ENCODE measurements at places on chromosomes 2 and 18. TPM values are rescaled to one million over a fixed set of nuclear protein-coding genes. Genes with fewer than 3 reads are reported as not detected.

GRCh38 chr2:5520463-5520972 is 171.7 kb upstream of the SOX11 start:
- ATAC-seq = no peak

DNA sequence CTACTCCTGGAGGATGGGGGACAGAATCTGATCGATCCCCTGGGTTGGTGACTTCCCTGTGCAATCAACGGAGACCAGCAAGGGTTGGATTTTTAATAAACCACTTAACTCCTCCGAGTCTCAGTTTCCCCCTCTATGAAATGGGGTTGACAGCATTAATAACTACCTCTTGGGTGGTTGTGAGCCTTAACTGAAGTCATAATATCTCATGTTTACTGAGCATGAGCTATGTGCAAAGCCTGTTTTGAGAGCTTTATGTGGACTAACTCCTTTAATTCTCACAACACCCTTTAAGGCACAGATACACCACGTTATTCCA is 844 bp downstream of the PROC start:
- ATAC-seq = no peak

- ATAC-seq = peak; percentile 84
Measured at GRCh38 chr18:70382017-70382416, 93.2 kb downstream of the SOCS6 start.

GRCh38 chr18:79540161-79540903 is 139.3 kb upstream of the CTDP1 start:
- peak; percentile 90 for ATAC-seq

GRCh38 chr2:20076757-20077156 is 25.3 kb upstream of the LAPTM4A start:
- no peak for ATAC-seq

DNA sequence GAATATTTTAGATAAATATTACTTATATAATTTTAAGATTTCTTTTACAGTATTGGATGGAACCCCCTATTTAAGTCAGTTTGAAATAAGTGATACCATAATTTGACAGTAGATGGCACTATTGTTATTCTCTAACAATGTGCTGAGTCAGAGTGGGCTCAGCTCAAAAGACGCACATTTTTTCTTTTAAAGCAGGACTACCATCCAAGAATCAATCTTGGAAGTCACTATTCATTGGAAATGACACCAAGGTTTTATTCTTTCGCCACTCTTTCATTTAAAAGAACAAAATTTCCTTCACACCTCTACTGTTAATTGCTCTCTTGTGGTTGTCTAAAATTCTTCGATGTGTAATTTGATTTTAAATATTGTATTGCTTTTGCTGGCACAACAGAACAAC is 32.6 kb upstream of the SPAG16 start:
- ATAC-seq = peak; percentile 36

MPP4 gene
- total RNA-seq = not detected

FBXO36 gene
- total RNA-seq = 1.8 TPM

Data from esophagus mucosa (tissue), 1 donor.